Astrocyte of the spinal cord (primary cell): ENCODE measurements at places on chromosomes 2 and 18.
A peak's percentile ranks its signal among the peaks of the same experiment; 100 is the strongest.

DNA sequence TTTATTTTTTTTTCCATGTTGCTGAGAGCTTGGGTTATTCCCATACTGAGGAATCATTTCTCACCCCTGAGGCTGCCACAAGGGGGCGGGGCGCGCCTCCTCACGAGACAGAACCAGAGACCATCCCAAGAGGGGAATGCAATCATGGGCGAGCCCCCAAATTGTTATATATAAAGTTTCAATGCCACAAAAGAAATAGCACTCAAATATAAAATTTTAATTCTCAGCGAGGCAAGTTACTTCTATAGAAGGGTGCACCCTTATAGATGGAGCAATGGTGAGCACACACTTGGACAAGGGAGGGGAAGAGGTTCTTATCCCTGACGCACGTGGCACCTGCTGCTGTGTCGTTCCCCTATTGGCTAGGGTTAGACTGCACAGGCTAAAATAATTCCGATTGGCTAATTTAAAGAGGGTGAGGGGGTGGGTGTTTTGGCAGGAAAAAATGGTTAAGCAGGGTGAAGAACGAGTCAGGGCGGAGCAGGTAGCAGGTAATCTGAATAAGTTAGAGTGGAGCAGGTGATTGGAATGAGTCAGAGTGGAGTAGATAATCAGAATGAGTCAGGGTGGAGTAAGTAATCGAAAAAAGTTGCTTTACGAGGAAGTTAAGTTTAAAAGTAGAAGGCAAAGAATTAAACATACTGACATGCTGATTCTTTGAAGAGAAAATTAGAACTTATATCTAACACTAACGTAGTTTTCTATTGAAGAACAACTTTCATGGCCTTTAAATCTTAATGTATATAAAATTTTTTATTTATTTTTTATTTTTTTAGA, 177.5 kb downstream of the MTCL1 start:
- no peak for DNase-seq

DNA sequence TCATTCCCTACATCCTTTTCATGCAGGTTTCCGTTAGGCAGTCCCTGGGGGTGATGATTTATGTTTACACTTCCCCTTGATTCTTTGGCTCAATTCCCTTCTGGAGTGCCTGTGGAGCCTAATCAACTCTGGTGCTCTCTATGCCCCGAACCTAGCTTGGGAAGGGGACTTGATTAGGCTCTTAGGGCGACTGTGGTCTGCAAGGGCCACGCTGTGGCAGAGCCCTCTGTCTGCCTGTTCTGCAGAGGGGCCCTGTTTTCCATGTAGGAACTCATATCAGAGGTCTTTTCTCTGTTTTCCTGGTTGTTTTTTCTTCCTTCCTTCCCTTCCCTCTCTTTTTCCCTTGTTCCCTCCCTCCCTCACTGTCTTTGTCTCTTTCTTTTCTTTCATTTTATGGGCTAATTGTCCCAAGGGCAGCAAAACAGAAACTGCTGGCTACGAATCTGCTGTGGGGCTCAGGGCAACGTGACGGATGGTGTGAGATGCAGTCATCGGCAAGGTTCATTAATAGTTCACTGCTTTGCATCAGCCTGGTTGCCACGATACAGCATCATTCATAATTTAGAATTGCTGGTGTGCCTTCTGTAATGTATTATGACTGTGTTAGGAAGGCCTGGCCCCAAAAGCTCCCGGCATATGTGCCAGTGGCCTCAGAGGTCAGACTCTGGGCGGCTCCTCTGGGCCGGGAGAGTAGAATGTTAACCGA, 134.5 kb downstream of the NAPG start:
- DNase-seq = peak; percentile 45

DNA sequence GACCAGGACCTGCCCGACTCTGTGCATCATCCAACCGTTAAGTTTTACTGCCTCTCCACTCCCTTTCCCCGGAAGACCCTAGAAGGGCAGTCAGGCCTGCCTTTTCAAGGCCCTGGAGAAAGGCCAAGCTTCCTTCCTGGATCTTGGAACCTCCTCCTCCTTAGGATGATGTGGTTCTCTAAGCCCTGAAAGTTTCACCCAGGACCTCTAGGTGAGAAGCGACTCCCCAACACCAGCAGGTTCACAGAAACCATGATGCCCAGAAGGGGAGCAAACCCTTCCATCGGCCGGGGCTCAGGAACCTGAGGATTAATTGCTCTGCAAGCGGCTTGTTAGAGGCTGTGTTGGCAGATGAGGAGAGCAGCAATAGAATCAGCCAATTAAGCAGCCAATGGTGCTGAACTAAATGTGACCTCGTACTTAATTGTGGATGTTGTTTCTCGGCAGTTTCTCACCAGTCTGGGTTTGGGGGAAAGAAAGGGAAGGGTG, 94.2 kb upstream of the FZD7 start:
- DNase-seq = no peak

- no peak for DNase-seq
These were observed 994.0 kb downstream of the TSN start for GRCh38 chr2:122749405-122749804.

DNA sequence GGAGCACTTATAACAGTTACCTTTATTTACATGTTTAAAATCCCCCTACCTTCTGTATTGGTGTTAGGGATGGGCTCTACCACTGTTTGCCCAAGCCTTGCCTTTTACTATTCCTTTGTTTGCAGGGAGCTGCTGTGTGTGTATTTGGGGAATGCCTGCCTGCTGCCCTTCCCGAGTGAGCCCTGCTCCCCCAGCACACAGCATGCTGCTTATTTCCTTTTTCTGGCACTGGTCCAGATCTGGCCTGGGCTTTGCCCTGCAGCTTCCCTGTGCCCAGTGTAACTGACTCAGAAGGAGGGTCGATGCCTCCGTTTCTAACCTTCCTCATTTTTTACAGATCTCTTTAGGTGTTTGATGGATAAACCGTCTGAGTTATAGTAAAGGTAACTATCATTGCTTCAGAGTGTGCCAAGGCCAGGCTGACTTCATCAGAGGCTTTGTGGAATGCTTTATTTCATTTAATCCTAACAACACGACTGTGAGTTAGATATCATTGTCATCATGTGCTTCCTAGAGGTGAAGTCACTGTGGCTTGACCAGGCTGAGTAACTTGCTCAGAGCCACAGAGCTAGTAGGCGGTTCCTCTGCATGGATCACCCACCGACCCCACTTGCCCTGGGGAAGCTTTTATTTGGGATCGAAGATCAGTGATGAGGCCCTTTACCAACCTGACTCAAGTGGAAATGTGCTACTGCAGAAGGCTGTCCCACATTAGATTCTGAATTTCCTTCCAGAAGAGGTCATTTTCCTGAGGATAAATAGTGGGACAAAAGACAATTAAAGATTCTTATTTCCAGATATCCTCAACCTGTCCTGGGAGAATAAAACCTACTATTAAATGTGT, 238.8 kb downstream of the ZNF407 start:
- peak; percentile 33 for DNase-seq

GRCh38 chr2:200856806-200857205, 7.7 kb downstream of the CLK1 start:
- DNase-seq = no peak

GRCh38 chr2:85945586-85945985, 56.8 kb upstream of the ST3GAL5 start:
- DNase-seq = no peak

- no peak for DNase-seq
These were observed 326.5 kb upstream of the CDH20 start for GRCh38 chr18:61006687-61007224.

DNA sequence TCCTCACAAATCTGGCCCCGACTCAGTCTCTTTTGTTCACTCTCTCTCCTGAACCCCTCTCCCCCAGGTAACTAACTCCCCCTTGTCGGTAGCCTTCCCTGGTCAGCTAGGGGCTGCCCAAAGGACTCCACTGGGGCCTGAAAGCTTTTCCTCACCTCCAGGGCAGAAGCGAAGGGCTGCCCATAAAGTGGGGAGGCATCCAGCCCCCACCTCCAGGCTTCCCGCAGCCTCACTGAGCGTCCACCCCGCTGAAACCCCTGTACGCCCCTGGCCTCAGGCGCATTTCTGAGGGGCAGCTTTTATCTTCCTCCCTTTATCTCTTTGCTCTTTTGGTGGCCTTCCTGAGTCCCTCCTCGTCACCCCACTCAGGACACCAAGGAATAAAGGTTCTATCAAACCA, 249.3 kb downstream of the CYP26B1 start:
- DNase-seq = no peak

DNA sequence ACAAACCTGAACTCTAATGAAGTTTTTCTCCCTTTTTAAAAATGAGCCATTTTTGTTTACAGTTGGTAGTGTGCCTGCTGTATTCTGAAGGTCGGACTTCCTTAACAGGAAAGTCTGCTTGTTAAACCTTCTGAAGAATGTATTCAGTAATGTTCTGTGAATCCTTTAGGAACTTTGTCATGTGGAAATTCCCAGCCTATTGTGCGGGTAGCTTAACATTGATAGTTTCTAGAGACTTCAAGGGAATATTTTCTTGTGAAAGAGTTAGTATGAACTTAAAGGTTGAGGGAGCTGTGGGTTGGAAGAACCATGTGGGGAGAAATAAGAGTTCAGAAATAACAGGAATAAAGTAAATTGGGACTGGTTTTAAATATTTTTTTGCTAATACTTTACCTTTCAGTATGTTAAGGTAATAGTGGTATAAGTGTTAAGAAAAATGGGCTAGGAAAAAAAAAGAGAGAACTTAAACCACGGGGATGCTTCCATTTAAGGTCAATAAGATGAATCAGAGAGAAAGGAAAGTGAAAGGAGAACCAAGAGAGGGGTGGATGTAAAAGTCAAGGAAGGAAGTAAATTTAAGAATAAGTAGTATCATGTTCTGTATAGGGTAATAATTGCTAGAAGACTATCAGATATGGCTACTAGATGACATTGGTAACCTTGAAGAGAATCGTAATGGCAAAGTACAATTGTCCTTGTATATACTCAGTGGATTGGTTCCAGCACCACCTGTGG, 90.5 kb downstream of the PMS1 start:
- DNase-seq = no peak

GRCh38 chr2:109164739-109165221, 35.8 kb downstream of the SH3RF3 start:
- peak; percentile 74 for DNase-seq

- DNase-seq = no peak
These were observed 16.2 kb downstream of the C2orf76 start for GRCh38 chr2:119350311-119350998.

- DNase-seq = no peak
These were observed 37.2 kb downstream of the MIB1 start for GRCh38 chr18:21777814-21778213.

DNA sequence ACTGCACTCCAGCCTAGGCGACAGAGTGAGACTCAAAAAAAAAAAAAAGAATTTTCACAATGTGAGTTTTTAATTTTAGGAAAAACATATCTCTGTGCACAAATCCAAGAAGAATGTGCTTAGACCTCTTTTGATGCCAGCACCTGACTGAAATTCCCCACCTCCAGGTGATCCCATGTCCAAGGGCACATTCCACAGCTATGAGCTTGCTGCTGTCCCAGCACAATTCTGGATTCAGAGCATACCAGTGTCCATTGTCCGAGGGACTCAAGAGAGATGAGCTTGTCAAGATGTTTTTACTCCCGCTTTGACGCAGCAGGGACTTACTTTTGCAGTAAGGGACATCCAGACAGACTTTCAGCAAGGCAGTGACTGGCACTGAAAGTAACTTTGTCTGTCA, 489.1 kb upstream of the ACVR2A start:
- no peak for DNase-seq

DNA sequence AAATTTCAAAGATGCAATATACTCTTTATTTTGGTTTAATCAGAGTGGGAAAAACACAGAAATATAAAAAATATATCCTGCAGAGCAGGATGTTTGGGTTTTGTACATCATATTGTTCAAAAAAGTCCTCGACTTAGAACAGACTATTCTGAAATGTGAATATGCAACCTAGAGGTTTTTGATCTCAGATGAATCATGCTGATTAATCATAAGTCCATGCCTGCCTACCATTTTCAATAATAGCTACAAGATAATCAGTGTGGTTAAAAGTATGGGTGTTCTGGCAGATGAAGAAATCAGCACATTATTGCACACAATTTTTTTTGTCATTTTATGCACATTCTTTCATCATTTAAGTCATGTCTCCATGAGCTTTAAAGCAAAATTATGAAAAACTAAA, 1261.0 kb upstream of the NXPH2 start:
- no peak for DNase-seq

DNA sequence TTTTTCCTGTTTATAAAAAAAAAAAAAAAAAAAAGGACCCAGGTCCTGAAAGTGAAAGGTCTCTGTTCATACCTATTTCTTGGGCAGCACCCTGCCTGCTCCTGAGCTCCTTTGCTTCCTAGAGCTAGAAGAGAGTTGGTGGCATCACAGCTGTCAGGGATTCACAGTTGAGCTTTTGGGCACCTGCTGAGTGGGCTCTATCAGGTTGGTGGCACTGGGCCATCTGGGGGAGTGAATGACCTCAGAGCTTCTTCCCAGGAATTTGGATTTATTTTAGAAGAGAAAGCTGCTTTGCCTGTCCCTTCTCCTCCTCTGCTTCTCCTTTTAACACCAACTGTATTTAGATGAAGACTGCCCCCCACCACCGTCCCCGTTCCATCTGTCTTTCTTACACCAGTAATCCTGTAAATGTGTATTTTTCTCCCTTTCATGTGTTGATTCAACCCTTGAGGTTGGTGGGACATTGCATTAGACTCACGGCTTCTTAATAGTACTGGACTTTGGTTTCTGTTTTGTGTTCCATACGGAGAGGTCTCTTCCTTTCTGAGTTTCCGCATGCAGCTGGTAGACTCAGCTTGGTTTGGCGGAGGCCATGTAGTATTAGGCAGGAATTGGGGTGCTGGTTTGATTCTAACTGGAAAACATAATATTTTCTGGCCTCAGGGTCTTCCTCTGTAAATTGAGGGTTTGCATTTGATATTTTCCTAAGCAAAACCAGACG, 7.6 kb upstream of the MGAT5 start:
- DNase-seq = no peak

- DNase-seq = no peak
These were observed 112.1 kb upstream of the PIEZO2 start for GRCh38 chr18:11261486-11261885.

DNA sequence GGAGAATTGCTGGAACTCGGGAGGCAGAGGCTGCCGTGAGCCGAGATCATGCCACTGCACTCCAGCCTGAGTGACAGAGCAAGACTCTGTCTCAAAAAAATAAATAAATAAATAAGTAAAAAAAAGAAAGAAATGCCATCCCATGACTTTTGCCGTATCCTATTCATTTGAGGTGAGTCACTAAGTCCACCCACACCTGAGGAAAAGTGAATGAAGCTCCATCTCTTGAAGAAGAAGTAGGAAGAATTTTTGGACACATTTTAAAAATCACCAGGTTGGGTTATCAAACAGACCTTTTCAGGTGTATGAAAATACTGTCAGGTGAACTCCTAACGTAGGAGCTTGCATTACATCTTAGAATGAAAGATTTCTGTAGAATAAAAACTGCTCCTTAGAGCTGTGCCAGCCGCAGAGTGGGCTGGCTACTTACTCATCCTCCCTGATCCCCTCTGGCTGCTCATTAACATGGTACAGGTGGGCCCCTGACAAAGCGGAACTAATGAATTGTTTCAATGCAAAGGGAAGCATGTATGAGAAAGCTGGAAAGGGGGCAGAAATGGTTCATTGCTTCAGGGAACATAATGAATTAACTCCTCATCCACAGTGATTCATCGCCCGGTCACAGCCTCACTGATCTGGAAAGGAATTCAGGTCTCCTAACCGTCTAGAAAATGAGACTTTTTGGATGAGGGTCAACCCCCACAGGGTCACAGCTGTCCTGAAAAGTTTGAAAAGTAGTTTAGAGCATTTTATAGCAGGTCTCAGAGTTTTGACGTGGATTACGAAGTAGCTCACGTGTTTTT, 191.4 kb downstream of the SPP2 start:
- peak; percentile 92 for DNase-seq

- no peak for DNase-seq
These were observed 123.3 kb upstream of the NYAP2 start for GRCh38 chr2:225276207-225276606.

- DNase-seq = peak; percentile 94
These were observed 5.2 kb upstream of the FHL2 start for GRCh38 chr2:105403783-105404698.
